HFF-Myc (cell line): ENCODE measurements at places on chromosomes 7 and 10.

DNA sequence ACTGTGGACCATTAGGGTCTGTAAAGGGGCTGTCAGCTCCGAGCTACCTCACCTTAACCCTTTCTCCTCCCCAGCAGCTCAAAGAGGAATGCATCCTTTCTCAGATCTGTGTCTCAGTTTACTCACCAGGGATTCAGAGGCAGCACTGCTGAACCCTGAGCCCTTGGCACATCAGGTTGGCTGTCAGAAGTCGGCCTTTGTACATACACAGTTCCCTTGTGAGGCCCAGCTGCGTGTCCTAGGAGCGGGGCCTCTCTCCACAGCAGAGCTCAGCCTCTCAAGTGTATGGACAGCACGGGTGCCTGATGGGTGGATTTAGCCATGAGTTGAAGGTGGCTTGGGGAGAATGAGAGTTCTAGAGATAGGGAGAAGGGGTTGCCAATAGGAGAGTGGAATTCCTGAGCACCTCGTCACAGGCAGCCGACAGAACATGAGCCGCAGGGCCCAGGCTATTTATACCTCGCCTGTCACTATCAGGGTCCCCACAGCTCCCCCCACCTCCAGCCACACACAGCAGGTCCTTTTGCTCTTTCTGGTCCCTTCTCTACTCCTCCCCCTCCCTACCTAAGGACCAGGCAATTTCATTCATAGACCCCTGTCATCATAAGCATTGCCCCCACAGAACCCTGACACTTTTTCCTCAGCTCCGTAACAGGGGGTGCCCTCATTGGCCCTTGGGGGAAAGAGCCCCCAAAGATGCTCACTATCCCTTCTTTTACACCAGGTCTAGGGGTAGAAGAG is 2.1 kb upstream of the FLNC start:
- DNase-seq: no peak

GRCh38 chr7:114422507-114423501 is 8.2 kb downstream of the FOXP2 start:
- DNase-seq: no peak

DNA sequence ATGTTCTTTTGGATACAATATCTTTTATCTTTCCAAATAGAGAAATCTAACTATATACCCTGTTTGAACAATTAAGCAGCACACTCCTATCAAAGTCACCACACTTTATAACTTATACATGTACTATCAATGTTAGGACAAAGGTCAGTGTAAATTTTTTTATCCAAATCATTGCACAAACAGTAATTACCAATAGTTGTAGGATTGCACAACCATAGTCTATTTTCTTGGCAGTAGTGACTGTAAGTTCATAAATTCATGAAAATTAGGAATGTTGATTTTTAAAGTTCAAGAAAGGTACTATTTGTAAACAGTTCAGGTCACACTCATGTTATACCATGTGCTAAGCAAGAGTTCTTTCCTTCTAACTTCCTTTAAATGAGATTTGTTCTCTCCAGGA is 9.3 kb downstream of the WNT2 start:
- DNase-seq: no peak

GRCh38 chr7:107768263-107768662 is 24.3 kb downstream of the CBLL1 start:
- DNase-seq: no peak

DNA sequence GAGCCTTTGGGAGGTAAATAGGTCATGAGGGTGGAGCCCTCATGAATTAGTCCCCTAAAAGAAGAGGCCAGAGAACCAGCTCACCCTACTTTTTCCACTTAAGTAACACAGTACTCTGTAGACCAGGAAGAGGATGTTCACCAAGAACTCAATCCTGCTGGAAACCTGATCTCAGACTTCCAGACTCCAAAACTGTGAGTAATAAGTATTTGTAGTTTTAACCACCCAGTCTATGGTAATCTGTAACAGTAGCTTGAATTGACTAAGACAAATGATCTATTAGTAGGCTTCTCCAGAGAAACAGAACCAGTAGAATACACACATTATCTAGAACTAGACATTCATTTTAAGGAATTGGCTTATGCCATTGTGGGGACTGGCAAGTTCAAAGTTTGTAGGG is 51.5 kb downstream of the ANKMY2 start:
- no peak for DNase-seq
